Natural killer cell treated with Interleukin-12 subunit alpha and Interleukin-12 subunit beta and Interleukin-15 and Interleukin-18, amount 100 ng/mL, for 72 hours (primary cell): ENCODE measurements at places on chromosomes 7 and 10.

- no peak for DNase-seq
Observed at GRCh38 chr7:143479055-143479766, 1.5 kb downstream of the TAS2R41 start.

DNA sequence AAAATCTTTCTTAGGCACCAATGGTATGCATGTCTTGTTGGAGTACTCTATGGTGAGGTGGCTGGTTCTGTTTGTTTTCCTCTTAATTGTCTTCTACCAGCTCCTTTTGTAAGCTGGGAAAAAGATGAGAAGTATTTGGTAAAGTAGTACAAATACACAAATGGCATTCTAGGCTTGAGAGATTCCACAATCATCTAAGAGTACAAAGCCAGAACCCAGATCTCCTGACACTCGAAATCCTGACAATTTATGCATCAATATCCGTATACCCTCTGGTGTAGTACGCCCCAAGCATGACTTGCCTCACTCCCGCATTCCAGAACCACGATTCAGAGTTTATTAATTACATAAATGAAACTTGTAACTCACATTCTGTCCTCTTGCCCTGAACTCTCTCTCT lies 43.5 kb downstream of the CDCA7L start:
- no peak for DNase-seq

GRCh38 chr7:117448655-117449054 lies 21.4 kb upstream of the ASZ1 start:
- no peak for DNase-seq

- DNase-seq: no peak
Observed at GRCh38 chr7:148303295-148304082, 287.1 kb upstream of the C7orf33 start.

DNA sequence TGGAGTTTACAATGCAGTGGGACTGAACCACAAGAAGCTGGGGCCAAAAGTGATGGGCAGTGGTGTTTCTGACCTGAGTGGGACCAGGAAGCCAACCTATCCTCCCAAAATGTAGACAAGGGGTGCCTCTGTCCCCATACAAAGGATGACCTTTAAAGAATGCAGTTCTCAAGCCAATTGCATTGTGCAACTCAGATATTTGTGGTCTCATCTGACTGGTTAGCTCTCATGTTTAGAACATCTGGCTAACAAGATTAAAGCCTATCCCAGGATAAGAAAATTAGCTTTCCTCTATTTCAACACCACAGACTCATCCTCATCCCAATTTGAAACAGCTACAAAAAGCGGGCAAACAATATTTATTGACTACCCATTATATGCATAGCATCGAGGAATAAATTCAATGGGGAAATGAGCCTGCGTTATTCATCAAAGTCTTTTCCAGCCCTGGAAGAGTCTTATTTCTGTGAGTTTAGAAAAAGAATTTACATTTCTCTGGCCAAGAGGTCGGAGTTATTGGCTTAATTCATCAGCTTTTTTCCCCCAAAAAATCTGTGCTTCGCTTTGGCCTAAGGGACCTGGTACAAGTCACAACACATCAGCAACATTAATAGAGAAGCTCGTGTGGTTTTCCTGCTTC lies 26.7 kb downstream of the ELMO1 start:
- DNase-seq: no peak

GRCh38 chr7:135690566-135690965 lies 28.3 kb downstream of the STMP1 start:
- no peak for DNase-seq

DNA sequence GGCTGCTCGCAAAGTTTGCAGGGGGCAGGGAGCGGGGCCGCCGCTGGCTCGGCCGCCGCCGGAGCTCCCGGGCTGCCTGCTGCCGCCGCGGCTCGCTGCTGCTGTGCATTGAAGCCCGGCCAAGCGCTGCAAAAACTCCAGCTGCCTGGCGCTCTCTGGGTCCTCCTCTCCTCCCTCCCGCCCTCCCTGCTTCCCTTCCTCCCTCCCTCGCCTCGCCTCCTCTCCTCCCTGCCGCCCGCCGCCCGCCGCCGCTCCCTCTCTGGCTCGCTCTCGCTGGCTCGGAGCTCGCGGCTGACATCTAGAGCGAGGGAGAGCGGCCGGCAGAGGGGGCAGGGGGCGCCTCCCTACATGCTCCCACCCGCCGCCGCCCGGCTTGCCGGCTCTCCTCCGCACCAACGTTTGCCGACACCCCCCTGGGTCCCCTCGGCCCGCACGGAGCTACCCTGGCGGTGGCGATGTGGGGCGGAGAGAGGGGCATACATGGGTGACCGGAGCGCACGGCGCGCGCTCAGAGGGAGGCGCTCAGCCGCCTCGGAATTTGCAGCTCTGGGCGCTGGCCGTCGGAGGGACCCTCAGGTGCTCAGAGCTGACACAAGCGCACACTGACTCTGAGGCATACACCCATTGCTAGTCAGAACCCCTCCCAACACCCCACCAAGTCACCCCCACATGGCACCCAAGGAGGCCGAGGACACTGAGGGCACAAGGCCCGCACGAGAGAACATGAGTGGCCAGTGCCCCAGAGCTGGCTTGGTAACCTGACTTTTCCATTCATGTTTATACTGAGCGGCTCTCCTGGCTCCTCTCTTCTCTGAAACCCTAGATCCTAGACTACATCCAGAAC lies 1.2 kb upstream of the PLXNA4 start:
- DNase-seq: no peak
